ENCODE measurements at places on chromosomes 7 and 10.

- DNase-seq = no peak
These were observed 38.0 kb upstream of the VSIR start for GRCh38 chr10:71811351-71811750.

DNA sequence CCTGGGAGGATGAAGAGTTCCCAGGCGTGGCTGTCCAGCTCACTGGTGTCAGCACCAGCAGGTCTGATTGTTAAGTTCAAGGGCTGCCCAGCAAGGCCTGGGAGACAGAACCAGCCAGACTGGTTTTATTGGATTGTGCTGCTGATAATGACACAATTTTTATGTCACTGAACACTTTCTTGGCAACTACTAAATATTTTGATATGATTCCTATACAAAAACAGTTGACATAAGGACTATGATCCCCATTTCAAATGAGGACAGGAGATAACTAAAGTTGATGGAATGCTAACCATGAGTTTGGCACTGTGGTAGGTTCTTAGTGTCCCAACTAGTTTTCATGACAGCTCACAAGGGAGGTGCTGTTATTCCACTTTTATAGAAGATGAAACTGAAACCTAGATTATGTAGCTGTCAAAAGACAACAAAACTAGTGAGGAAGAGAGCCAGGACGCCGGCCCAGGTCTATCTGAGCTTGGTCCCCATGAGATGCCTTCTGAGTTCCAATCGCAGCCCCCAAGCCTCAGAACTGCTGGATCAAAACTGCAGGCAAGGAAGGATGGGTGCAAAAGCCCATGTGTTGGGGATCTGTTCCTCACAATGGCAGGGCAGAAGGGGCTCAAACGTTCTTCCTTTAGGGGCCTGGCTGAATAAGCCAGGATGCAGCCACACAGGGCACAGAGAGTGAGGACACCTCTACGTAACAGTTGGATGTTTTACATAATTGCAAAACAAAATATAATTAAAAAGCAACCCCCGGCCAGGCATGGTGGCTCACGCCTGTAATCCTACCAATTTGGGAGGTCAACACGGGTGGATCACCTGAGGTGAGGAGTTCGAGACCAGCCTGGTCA lies 52.8 kb downstream of the COBL start:
- DNase-seq = no peak

DNA sequence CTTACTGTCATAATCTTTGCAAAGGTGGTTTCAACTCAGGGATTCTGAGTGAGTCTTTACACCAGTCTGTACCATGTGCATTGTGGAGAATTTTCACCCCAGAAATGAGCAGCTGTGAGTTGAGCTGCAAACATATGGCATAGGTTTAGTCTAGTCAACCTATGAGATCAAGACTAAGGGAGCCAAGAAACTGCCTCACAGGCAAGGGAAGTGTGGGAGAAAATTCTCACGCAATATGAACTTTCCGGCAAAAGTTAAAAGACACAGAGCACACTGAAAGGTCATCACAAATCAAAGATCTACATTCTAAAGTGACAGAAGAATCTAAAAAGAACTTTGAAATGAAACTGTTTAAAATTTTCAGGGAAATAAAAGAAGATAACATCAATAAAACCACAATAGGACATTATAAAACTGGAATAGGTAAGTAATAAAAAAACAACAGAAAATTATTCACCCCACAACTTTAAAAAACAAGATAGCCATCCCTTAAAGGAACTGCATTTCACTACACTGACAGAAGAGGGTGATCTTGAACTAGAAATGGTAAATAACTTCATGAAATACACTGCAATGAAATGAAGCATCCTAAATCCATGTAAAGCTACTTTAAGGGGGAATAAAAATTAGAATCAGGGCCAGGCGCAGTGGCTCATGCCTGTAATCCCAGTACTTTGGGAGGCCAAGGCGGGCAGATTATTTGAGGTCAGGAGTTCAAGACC lies 63.5 kb downstream of the LGI1 start:
- DNase-seq = no peak

- DNase-seq = no peak
These were observed 55.8 kb downstream of the NCAPG2 start for GRCh38 chr7:158648787-158649186.

All from midbrain (tissue), 1 donor.